ENCODE measurements at places on chromosomes 11 and 22.

DNA sequence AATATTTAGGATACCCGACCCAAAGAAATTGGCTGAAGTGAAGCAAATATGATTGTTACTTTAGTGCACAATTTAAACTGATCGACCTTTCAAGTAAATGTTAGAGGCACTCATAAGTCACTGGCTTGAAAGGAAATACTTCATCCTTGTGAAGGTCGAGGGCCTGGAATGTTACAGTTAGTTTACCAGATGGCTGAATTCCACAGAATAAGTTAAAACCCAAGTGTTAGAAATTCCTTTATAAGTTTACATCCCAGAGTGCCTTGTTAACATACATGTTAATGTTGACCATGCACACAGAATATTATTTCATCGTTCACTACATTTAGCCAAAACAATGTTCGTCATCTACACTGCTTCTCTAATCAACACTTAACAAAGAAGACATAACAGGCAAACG is 235.5 kb upstream of the ANO3 start:
- DNase-seq, result no peak

- DNase-seq, result no peak
Observed at GRCh38 chr11:102154806-102155205, 44.6 kb downstream of the YAP1 start.

GRCh38 chr11:68146010-68146540 is 24.9 kb upstream of the CHKA start:
- peak; percentile 94 for DNase-seq

DNA sequence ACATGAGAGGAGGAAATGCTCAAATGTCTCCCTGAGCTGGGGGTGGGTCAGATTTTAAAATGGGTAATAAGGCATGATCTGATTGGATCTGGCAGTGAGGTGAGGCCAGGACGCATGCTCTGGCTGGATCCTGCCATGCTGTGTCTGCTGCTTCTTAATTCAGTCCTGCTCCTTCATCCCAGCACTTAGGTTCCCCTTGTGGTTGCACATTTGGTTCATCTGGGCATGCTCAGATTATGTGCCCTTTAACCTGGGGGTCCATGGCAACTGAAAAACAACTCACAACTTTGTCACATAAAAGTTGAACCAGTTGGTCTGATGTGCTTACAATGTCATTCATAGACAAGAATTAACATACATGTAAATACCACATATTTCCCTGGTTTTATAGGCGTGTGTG is 67.9 kb downstream of the PIWIL4 start:
- DNase-seq, result peak; percentile 45

DNA sequence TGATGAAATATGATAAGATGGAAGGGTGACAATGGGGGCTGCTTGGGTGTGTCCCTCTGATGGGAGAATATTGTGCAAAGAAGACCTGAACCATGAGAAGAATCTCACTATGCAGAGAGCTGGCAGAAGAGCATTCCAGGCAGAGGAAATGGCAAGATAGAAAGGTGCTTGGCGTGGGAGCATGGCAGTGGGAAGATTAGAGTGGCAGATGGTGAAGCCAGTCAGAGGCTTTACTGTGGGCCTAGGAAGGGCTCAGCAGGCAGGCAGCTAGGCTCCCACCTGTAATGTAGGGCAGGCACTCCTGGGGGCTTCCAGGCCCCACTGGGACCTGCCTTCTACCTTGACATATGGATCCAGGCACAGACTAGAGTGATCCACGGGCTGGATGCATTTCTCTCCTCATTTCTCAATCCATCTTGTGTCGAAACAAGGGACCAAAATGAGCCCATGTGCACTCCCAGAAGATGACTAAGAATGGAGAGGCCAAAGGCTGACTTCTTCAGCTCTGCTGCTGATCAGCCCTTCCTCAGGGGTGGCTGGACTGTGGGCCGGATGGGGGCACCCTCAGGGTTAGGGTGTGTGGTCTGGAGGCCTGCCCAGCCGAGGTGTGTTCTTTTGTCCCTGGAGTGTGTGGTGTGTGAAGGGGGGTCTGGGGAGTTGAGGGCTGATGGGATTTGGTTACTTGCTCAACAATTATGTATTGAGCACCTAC is 88.3 kb downstream of the TSPAN18 start:
- no peak for DNase-seq

GRCh38 chr22:23095733-23096342 is 25.5 kb downstream of the GNAZ start:
- DNase-seq, result no peak

DNA sequence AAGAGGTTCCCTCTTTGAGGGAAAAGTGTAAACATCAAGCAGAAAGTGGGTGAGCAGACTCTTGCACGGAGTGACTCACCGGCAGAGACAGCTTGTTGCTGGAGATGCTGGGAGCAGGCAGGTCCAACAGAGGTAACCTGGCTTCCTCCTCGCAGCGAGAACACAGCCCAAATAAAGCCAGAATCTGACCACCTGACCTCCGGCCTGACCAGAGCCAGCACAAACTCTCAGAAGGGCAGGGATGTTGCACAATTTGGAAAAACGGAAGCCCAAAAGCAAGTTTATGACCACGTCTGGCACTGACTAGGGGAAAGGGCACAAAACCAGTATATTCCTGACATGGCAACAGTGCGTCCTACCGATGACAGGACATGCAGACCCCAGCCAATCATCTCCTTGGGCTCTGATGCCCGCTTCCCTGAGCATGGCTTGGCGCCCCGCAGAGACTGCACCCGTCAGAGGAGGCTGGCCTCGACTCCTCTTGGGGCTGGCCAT is 5.4 kb downstream of the SMCO4 start:
- peak; percentile 52 for DNase-seq

DNA sequence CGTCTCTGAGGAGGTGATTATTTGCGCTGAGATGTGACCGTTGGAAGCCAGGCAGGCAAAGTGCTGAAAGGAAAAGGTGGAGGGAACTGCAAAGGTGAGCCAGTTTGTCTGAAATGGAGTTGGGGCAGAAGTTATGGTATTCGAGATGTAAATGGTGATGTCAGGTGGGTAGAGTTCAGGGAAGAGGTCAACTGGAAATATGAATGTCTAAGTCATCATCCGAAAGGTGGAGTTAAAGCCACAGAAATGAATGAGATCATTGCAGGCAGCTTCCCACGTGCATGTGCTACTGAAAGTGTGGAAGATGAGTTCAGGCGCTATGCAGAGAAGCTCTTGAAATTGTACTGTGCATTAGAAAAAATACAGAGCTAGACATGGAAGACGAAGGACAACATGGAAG is 2.2 kb upstream of the BPIFC start:
- DNase-seq, result no peak

DNA sequence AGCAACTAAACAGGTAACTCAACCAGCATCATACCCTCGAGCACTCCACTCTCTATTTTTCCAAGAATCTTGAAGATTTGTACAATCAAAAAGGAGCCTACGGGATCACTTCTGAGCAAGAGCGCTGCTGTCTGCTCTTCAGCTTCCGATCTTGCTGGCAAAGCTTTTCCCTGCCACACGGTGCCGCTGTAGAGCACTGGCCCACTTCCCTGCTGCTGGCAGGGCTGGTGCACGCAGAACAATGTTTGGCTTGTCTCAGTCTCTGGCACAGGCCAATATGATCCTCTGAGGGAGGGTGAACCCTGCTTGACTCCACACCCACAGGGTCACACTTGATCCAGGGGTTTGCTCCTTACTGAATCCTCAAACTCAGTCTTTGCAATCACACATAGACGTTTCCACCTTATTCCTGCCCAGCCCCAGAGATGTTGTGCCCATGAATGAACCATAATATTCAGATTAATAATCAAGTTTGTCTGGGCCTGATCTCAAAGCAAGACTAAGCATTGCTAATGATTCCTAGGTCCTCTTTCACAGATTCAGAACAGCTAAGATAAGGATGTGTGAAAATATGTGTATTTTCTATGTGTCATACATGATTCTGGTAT is 536.6 kb downstream of the SOX6 start:
- DNase-seq, result peak; percentile 90
